ENCODE measurements at places on chromosomes 12 and 14.

- DNase-seq, result no peak
Observed at GRCh38 chr14:34796902-34797301, 78.3 kb downstream of the BAZ1A start.

- DNase-seq, result no peak
Observed at GRCh38 chr12:75471902-75472890, 8.4 kb upstream of the GLIPR1 start.

GRCh38 chr12:53252349-53252916, 15.7 kb upstream of the ESPL1 start:
- DNase-seq, result no peak

DNA sequence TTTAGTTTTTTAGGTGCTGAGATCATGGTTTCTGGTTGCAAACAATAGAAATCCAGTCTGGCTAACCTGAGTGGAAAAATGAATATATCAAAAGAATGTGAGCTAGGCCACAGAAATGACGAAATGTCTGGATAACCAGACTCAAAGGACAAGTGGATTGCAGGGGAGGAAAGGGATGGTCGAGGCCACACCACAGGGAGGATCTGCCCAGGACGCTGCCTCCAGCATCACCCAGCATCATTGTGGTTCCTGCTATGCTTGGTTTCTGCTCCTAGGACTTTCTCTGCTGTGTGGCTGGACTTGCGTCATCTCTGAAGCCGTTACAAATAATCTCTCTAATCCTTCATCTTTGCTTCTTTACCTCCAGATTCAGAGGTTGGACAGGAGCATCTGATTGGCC, 80.4 kb downstream of the TTC8 start:
- DNase-seq, result no peak

GRCh38 chr12:51653431-51653830, 62.4 kb downstream of the SCN8A start:
- DNase-seq, result no peak

DNA sequence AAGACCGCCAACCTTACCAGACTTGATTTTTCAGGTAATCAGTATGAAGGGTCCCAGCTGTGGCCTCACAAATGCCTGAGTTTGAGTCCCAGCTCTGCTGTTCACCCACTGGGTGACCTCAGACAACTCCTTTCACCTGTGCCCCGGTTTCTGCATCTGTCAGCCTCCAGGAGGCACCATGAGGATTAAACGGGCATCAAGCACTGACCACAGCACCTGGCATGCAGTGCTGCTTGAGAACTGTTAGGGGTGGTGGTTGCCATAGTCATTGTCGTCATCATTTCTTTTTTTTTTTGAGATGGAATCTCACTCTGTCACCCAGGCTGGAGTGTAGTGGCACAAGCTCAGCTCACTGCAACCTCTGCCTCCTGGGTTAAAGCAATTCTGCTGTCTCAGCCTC, 57.9 kb downstream of the PHETA1 start:
- DNase-seq, result no peak

All from activated T-cell treated with anti-CD3 and anti-CD28 coated beads for 4 hours (primary cell).